Ascending aorta (tissue), 2 donors: ENCODE measurements at places on chromosomes 2 and 18.

GRCh38 chr18:6558446-6559156 is 143.9 kb upstream of the L3MBTL4 start:
- DNase-seq: no peak

DNA sequence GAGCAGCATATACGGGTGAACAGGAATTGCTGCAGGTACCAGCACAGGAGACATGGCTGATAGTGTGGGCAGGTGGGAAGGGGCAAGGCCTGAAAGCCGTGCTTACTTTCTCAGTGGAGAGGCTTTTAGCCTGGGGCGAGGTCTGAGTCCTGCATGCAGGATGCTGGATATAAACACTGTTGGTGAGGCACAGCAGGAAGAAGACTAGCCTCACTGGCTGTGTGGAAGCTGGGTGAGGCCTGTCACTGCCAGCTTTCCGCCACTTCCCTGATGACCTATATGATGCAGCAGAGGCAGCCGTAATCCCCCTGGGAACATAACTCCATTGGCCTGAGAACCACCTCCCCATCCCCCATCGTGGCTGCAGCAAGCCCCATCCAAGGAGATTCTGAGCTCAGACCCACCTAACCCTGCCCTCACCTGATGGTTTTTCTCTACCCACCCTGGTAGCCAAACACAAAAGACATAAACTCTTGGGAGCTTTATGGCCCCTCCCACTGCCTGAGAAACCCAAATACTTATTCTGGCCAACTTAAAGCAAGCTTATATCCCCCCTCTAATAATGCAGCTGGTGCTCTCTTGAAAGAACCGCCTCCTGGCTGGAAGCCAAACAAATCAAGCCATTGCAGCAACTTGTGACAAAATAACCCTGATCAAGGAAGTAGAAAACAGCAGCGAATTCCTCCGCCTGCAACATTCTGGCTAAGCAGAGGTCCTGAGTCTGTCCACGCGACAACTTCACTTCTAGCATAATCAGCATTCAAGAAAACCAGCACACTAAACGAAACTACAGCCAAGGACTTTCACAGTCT is 54.6 kb upstream of the DSC1 start:
- no peak for DNase-seq

GRCh38 chr2:77028032-77028600 is 494.1 kb downstream of the LRRTM4 start:
- no peak for DNase-seq

- DNase-seq: no peak
Measured at GRCh38 chr18:33316146-33316587, 124.4 kb downstream of the CCDC178 start.

- peak; percentile 82 for DNase-seq
Measured at GRCh38 chr2:238438856-238439849, 12.4 kb downstream of the ASB1 start.

DNA sequence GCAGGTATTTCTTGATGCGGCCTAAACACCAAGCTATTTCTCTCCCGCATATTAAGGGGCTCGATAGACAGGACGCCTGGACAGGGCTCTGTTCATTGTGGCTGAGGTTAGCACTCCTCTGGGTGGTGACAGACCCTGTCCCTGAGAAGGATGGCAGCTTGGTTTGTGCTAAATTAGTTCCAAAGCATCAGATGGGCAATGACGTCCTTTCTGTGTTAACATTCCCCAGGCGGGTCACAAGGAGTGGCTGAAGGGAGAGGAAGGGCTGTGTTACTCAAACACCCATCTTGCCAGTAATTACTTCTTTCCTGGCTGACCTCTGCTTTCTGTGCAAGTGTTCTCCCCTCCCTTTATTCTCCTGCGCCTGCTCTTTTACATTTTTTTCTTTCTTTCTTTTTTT is 75.0 kb downstream of the TMEM247 start:
- no peak for DNase-seq

GRCh38 chr2:25194576-25195122 is 26.3 kb upstream of the POMC start:
- DNase-seq: no peak

DNA sequence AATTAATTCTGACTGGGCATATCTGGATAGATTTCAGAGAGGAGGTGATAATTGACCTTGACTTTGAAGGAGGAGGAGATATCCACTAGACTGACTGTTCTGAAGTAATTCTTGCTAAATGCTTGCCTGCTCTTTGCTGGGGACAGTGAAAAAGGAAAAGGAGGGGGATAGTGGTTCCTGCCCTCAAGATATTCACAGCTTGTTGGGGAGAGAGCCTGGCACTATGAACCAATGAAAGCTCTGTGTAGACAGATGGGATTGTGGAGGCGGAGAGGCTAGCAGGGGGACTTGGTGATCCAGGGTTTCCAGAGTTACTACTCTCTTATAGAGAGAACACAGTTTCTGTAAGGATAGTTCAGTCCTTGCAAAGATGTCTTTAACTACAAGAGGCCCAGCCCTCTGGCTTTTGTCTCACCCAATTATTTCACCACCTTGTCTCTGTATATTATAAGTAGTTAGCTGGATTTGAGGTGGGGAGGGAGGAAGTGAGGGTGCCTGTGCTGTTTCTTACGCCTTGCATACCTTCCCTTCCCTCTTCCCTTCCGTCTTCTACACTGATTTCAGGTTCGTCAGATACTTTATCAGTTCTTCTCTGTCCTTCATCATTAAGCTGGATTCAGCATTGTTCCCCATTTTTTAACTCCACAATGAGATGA is 190.4 kb downstream of the PRKCE start:
- no peak for DNase-seq

- DNase-seq: no peak
Measured at GRCh38 chr2:128366713-128367511, 48.2 kb upstream of the HS6ST1 start.

DNA sequence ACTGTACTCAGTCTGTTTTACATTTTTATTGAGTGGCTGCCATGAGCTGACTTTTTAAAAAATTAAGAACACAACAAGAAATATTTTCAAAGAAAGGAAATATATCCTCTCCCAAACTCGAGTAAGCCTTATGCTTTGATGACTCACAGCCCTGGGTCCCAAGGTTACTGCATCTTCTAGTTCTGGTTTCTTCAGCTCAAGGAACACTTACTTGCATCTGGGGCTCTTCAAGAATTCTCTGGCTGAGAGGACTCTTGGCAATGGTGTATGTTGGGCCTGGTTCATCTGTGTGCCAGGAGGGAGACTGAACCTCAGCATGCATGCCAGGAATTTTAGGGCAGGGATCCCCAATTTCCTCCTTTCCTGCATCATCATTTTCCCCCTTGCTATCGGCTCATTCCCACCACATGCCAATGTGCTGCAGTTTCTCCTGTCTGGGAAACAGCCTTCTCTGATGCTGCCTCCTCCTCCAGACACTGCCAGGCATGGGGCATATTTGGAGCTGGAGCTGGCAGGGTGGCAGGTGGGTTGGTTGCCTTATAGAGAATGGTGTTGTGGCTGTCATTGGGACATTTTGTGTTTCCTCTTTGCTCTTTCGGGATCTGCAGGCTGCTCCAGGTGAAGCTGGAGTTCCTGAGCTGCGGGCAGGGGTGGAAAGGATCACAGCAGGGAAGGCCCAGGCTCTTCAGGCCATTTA is 192.2 kb upstream of the HS6ST1 start:
- DNase-seq: no peak

GRCh38 chr2:112607680-112608438 is 23.4 kb downstream of the CHCHD5 start:
- DNase-seq: peak; percentile 18

- DNase-seq: no peak
Measured at GRCh38 chr2:168687314-168687713, 115.1 kb upstream of the NOSTRIN start.

- no peak for DNase-seq
Measured at GRCh38 chr2:168160897-168161296, 86.5 kb downstream of the STK39 start.

DNA sequence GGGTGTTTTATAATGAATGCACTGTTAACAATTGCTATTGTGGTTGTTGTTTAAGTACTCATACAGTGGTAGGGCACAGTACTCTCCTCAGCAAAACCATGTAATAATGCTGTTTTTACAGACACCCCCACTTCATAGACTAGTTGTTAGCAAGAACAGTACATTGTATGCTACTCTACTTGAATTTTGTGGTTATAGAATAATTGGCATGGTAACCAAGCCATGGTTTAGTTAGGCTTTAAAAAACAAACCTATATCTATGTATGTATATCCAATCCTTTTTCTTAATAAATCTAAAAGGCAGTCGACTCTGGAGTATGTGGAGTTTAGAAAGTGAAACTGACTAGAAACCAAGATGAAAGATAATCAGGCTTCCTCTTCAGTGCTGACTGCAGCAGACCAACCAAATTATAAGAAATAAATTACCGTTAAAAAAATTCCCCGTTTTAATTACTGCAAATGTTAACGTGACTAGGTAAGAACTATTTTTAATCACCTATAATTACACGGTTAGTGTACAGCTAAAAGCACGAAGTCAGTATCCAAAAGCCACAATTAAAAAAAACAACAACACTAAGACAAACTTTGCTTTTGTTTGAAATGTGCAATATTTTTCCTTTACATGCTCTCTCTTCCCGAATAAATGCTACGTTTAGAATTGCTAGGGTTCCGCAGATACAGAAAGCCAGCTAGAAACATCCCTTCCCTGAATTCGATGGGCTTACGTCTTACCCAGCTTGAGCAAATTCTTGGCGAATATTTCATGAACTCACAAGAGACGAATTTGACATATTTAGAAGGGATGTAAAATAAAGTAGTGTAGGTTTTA is 113.3 kb upstream of the SERTAD2 start:
- no peak for DNase-seq

- no peak for DNase-seq
Measured at GRCh38 chr18:51009072-51009471, 20.9 kb upstream of the SMAD4 start.

DNA sequence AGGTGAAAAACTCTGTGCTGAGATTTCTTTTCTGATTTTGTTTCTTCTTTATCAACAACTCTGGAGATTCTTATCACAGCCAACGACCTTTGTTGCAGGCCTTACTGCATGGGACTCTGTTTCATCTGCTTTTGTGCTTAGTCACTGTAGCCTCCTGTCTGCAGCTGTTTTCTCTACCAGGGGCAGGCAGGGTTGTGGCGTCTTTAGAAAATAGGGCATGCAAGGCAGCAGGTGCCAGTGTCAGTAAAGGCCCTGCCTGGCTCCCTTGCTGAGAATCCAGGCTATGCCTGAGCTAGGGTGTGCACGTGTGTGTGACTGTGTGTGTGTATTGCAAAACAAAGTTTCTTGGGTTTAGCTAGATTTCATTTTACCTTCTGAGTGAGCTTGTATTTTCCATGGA is 14.6 kb upstream of the SLC9A2 start:
- no peak for DNase-seq

- DNase-seq: no peak
Measured at GRCh38 chr2:138223319-138223718, 259.0 kb downstream of the HNMT start.

GRCh38 chr2:105055613-105056012 is 17.7 kb downstream of the MRPS9 start:
- DNase-seq: no peak
